ENCODE measurements at places on chromosomes 1 and 21.

- no peak for DNase-seq
These were observed 85.0 kb upstream of the LYST start for GRCh38 chr1:235951661-235952060.

DNA sequence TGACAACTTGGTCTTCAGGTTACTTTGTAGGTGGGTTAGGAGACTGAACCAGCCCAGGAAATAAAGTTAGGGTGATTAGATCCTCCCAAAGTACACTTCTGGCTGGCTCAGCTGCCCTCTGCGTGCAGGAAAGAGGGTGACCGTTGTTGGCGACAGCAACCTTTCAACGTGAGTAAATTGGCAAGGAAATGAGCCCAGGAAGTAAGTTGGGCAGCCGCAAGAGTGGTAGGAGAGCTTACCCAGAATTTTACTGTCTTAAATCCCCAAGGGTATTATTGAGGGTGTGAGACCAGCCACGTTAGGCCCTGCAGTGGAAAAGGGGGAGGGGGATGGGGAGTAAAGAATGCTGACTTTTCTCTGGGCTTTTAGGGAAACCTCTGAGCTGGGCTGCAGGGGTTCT lies 1.6 kb downstream of the TENT5C start:
- DNase-seq = no peak

DNA sequence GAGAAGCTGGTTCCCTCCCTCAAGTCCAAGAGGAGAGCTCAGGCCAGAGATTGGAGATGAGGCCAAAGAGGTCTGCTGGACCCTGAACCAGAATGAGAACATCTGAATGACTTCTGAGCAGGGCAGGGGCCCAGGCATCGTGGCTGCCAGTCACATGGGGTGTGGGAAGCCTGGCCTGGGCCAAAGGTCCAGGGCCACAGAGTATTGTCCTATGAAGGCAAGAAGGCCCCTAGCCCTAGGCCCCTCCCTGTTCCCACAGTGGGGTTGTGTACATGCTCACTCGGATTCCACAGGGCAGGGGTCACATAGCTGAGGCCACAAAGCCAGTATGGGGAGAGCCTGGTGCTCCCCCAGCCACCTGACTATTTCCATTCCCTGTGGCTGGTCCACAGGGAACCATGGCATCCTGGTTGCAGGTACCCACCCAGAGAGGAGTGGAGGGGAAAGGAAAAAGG lies 18.5 kb upstream of the SLC1A7 start:
- no peak for DNase-seq

DNA sequence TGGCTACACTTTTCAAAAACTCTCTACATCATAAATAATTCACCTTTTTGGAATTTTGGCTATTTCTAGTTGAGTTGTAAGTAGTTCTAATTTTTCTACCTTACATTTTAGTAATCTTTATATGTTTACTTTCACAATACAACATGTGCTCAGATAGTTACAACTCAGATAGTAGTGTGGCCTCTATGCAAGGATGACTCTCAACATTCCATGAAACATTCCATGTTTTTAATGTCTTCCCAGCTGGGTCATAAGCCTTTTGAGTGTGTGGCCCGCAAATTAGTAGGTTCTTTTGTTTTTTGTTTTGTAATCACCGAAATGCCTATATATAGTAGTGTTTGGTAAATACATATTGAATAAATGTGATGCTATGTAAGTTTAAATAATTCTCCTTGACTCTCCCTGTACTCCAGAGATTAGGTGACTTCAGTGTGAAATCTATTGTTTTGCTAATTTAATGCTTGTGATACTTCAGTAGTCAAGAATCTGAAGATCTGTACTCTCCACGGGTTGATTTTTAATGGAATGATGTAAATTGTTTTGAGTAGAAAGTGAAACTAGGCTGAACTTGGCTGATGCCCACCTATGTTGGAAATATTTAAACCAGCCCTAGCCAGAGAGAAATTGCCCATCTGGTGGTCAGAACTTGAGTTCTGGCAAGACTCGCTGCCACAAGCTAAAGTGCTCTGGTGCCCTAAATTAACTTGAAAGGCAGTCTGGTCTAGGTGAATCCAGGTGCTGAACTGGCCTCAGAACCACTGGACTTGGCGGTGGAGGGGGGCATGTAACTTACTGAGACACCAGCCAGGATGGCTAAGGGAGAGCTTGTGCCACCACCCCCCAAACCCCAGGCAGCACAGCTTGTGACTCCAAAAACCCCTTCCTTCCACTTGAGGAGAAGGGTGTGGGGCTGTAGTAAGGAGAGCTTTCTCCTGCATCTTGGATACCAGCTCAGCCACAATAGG lies 165.6 kb downstream of the USP25 start:
- peak; percentile 40 for DNase-seq

- no peak for DNase-seq
These were observed 40.0 kb upstream of the PTPRC start for GRCh38 chr1:198598796-198599321.

GRCh38 chr1:49036700-49037099 lies 260.0 kb upstream of the BEND5 start:
- DNase-seq = no peak

DNA sequence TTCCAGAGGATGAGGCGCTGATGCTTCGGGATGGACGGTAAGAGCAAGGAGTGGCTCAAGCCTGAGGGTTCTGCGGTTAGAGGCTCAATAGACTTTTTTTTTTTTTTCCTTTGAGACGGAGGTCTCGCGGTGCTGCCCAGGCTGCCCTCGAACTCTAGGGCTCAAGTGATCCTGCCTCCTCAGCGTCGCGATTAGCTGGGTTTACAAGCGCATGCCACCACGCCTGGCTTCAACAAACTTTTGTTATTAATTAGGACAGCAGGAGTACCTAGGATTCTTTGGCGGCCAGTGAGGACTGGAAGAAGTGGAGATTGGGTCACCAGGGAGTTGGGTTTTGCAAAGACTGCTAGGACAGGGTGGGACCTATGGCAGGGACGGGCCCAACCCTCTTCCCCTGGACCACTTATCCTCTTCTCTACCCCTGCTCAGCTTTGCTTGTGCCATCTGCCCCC lies 587 bp downstream of the SCNM1 start:
- no peak for DNase-seq

- DNase-seq = no peak
These were observed 206.0 kb downstream of the LYPLAL1 start for GRCh38 chr1:219379691-219380090.

DNA sequence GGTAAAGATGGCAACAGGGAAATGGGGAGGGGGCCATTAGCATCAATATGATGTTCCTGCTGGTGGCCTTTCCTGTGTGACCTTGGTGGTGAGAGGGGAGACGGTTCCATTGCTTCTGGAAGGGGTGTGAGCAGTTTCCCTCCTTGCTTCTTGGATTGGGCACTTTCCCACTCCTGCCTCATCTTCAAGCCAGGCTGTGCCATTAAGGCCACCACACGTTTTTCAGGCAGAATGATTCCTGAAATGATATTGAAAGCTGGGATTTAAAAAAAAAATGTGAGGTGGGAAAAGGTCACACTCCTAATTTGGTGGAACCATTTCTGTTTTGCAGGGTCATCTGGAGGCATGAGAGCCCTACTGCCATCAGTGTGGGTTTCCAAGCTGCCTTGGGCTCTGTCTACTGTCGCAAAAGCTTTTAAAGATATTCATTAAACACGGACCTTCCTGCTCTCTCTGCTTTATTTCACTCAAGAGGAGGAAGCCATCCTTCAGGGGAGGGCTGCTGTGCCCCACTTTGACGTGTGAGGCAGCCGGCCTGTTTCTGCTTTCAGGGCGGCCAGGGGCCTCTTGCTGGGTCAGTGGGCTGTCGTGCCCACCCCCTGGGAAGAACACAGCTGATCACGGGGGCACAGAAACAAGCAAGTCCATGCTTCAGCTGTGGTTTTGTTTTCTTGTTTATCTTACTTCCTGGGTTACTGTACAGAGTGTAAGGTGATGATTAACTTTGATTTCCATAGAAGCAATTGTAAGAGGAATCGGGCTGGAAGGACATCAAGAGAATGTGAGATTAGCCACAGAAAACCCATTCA lies 8.0 kb downstream of the RIIAD1 start:
- DNase-seq = no peak

DNA sequence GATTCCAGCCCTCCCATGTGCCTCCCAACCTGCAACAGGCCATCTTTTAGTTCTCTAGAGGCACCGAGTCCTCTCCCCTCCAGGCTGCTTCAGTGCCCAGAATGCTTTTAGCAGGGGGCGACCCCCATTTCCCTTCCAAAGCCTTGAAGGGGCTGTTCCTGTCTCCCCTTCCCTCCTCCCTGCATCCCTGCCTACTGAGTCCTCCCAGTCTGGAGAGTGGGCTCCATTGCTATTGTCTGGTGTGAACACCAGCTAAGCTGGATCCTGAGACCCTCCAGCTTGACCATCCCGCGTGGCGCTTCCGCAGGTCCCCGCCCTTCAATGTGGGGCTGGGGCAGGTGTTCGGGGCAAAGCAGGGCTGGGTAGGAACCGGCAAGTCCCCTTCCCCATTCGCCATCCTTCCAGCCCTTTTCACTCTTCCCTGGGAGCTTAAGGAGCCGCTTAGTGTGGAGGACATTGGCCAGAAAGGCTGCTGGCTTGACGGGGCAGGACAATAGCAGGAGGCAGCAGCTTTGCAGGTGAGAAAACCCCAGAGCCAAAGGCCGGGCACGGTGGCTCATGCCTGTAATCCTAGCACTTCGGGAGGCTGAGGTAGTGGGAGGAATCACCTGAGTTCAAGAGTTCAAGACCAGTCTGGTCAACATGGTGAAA lies 32.2 kb downstream of the PADI6 start:
- DNase-seq = no peak

- peak; percentile 88 for DNase-seq
These were observed 22.1 kb downstream of the A3GALT2 start for GRCh38 chr1:33298623-33299277.

DNA sequence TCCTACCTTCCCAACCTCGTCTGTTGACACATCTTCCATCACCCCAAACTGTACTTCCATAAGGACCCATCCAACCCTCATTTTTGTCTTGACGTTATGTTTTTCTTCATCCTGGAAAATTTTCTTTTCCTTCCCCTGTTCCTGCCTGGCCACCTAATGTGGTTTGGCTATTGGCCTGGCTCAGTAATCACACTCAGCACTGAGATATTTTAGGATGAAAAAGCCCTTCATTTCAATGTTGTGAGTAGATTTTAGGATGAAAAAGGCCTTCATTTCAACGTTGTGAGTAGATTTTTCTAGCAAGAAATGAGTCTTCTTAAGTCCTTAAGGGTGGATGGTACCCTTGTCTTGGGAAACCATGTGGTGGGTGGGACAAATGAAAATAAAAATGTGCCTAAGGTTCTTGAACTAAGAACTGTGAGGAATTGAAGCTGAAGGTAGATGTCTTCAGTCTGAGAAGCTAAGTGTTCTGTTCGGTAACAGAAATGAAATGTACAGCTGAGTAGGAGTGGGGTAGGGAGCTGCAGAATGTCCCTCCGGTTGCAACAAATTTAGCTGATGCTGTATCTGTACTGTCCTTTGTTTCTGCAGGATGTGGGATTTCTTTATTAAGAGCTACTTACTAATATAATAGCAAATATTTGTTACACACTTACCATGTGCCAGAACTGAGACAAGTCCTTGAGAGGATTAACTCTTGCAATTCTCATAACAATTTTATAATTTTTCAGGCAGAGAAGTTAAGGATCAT lies 36.1 kb downstream of the DNTTIP2 start:
- no peak for DNase-seq

DNA sequence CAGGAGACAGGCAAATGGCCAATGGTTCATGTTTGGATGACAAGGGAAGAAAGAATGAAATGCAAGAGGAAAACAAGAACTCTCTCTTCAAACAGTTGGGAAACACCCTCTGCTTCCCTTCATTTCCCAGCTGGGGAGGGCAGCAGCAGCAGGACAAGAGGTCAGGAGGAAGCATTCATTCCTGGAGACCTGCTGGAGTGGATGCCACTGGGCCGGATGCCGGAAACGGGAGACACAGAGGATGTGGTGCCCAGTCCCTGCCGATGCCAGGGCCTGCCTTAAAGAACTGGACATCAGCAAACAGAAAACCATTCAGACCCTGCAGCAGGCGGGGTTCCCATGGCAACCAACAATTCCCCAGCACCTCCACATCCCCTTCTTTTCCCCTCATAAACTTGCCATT lies 102.3 kb upstream of the ZNF648 start:
- DNase-seq = peak; percentile 69

DNA sequence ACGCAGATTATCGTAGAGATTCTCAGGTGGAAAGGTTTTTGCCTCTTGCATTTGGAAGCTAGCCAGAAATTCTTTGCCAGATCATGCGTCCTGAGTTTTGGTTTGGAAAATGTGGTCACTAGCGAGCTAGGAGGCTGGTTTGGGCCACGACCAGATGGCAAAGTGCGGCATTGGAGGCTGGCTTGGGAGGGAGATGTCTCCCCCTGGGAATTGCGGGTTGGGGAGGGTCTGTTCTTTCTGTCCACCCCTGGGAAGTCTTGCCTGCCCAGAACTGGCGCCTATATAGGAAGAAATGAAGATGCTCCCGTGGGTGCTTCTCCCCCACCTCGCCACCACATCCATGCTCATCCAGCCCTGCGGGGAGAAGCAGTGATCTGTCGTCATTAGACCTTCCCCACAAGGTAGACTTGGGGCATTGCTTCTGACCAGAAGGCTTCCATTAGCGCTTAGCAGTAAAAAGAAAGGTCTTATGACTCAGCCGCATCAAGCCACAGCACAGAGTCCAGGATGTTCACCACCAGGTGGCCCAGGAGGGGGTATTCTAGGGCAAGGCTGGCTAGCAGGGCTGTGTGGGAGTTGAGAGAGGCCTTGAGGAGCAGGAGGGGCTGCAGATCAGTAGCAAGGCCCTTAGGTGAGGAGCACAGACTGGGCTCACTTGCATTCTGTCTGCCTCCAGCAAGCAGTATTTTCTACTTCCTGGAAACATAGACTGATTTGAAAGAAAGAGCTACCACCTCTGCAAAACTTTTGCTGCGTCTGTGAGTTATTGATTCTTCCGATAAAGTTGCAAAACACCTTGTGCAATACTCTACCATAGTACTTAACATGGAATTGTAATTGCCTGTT lies 1.5 kb upstream of the PTP4A2 start:
- no peak for DNase-seq

GRCh38 chr1:44294588-44295007 lies 60.5 kb downstream of the ERI3 start:
- DNase-seq = no peak

DNA sequence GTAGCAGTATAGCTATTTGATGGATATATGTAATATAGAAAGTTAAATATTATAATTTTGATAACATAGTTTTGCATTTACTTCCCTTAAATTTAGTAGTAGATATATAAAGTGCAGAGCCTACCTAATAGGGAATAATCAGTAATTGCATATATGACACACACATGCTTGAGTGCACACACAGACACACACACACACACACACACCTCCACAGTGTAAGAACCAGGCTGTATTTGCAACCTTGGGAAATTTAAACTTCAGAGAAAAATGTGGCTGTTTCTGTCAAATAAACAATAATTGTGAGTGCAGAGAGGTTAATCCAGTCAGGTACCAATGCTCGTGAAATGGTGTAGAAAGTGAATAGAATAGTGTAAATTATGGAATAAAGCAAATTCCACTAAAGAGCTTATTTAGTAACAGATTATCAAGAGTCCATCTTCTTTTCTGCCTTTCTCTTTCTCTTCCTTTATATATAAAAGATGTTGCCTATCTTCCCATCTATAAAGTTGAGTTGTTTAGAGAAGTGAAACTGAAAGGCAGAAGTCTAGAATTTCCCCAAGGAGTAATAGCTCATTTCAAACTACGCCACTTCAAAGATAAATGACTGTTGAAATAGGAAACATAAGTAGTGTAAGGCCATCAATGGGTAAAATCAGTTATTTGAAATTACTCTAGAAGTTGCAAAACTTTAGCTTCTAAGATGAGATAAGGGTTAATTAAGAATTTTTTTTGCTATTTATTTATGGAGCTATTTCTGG lies 273.7 kb downstream of the SRGAP2C start:
- DNase-seq = no peak

GRCh38 chr1:78081980-78082860 lies 36.5 kb downstream of the GIPC2 start:
- DNase-seq = no peak

- no peak for DNase-seq
These were observed 79.8 kb upstream of the COX20 start for GRCh38 chr1:244755673-244756072.
